ENCODE measurements at places on chromosomes 7 and 10. TPM values are rescaled to one million over a fixed set of nuclear protein-coding genes. Genes with fewer than 3 reads are reported as not detected.

CCZ1 gene
- total RNA-seq: 46.2 TPM

ADRB1 gene
- 63.1 TPM for total RNA-seq

DNA sequence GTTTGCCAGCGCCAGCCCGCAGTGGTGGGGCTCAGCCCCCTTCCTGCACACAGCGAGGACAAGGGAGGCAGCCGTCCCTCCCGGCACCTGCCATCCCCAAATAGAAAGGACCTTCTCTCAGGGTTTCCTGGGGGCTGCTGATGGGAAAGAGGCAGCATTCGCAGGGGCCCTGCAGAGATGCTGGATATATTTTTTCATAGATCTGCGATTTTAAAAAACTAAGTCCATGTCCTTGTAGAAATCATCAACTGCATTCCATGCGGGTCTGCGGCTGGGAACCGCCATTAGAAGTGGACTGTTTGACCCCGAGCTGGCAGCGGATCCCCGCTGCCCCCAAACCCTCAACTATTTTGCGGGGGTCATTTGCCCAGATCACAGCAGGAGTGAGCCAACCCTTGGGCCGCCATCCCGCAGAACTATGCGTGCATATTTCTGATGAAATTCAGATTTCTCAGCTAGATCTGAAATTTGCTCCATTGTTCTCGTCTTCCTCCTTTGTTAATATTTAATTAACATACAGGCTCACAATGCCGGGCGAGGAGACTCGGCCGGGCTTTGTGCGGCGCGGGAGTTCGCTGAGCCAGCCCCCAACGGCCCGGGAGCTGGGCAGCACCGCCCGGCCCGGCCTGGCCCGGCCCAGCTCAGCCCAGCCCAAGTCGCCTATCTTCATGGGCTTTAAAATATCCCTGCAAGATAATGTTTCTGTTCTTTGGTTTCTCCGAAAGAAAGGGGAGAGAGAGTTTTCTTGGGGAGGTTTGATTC lies 2.0 kb downstream of the EN2 start:
- DNase-seq: no peak

GRCh38 chr10:110513949-110514348 lies 16.2 kb downstream of the DUSP5 start:
- no peak for DNase-seq
